ENCODE measurements at places on chromosomes 5 and 9.

DNA sequence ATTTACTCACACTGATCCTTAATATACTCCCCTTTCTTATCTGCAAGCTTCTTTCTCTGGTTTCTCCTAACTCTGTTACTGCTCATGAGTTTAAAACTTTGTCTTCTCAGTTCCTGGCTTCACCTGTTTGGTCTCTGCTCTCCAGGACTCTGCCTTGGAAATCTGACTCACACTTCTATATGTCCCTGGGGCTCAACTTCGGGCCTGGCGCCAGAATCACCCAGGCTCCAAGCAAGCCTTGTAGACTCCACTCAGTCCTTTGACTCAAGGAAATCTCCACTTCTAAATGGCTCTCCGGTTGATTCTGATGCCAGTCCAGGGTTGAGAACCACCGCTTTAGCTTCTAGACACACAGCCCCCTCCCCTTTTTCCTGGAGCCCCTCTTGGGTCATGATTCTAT lies 57.8 kb downstream of the TMC1 start:
- DNase-seq: no peak

GRCh38 chr9:93577078-93577974 lies 942 bp downstream of the PHF2 start:
- DNase-seq: no peak

- DNase-seq: no peak
Measured at GRCh38 chr5:124735169-124735858, 11.1 kb downstream of the ZNF608 start.

DNA sequence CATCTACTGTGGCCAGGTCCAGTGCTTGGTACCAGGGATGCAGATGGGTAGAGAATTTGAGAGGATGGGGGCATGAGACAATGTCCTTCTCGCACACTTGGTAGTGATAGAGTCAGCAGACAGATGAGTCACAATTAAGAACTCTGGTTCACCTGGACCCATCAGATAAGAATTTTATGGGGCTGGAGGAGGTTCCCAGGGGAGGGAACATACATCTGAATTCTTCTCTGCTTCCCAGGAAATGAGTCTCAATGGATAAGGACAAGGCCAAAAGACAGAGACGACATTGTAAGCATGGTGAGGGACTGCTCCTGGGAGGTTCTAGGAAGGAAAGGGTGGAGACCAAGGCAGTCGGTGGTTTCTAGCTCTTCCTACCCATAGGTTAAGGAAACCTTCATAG lies 5.3 kb downstream of the SLC4A9 start:
- no peak for DNase-seq

- no peak for DNase-seq
Measured at GRCh38 chr9:86175743-86176456, 76.5 kb upstream of the GOLM1 start.

DNA sequence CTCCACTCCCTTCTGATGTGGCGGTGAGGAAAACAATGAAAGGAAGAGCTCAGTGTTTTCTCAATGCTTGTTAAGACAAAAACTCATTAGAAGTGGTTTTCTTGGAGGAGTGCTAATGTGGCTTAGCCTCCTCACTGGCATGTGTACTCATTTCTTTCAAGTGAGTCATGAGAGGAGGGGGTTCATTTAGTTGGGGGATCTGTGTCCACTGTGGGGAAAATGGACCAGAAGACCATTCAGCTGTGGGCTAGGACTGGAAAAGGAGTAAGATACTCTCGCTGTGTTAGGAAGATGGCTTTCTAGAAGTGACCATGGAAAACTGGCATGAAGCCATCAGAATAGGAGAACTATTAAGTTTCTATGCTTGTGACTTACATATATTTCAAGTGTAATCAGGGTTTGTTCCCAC lies 23.5 kb downstream of the KLF9 start:
- DNase-seq: no peak

All from CD4-positive, alpha-beta T cell treated with Interleukin-15 for 1 hour (primary cell).